ENCODE measurements at places on chromosomes 13 and 19.
A peak's percentile ranks its signal among the peaks of the same experiment; 100 is the strongest.

- no peaks in the 10 kb centered on the region for H3K4me1 ChIP-seq
- no peak overlapping the region for H3K4me3 ChIP-seq
- DNase-seq = no peak
- no peaks in the 10 kb centered on the region for H3K36me3 ChIP-seq
- H3K27me3 ChIP-seq = no peaks in the 10 kb centered on the region
Observed at GRCh38 chr13:38180670-38181069, 169.0 kb upstream of the UFM1 start.

DNA sequence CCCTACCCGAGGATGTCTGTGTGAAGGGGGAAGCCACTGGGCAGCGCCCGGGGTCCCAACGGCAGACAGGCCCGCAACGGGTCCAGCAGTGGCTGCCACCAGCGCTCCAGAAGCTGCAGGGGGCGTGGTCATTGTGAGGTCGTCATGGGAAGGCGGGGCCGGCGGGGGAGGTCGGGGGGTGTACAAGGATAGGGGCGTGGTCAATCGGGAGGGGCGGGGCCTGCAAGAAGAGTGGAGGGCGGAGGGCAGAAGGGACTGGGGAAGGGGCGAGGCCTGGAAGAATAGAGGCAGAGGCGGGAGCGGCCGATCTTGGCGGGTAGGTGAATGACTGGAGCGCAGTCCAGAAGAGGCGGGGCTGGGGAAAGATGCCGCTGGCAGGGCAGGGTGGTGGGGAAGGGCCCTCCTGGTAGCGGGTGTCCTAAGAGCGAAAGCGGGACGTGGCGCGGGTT lies 4.4 kb downstream of the FUZ start:
- H3K4me1 ChIP-seq = peaks cover 32% of the 10 kb centered on the region
- peak; percentile 95 for DNase-seq
- H3K36me3 ChIP-seq = no peaks in the 10 kb centered on the region

- no peaks in the 10 kb centered on the region for H3K4me1 ChIP-seq
- DNase-seq = no peak
- no peak overlapping the region for H3K4me3 ChIP-seq
- no peaks in the 10 kb centered on the region for H3K36me3 ChIP-seq
- H3K27ac ChIP-seq = no peak overlapping the region
- H3K27me3 ChIP-seq = no peaks in the 10 kb centered on the region
Observed at GRCh38 chr19:4962085-4962619, 6.8 kb upstream of the KDM4B start.

GRCh38 chr13:20448470-20448869 lies 77.2 kb downstream of the CRYL1 start:
- DNase-seq = no peak
- no peaks in the 10 kb centered on the region for H3K36me3 ChIP-seq
- H3K4me1 ChIP-seq = no peaks in the 10 kb centered on the region
- H3K27me3 ChIP-seq = no peaks in the 10 kb centered on the region
- H3K4me3 ChIP-seq = no peak overlapping the region

- no peaks in the 10 kb centered on the region for H3K27me3 ChIP-seq
- peak; percentile 38 for DNase-seq
- H3K36me3 ChIP-seq = no peaks in the 10 kb centered on the region
- H3K4me3 ChIP-seq = no peak overlapping the region
Observed at GRCh38 chr19:33303791-33304345, 1.5 kb upstream of the CEBPA start.

GRCh38 chr13:39329182-39329639 lies 273.8 kb downstream of the LHFPL6 start:
- H3K36me3 ChIP-seq = no peaks in the 10 kb centered on the region
- H3K27ac ChIP-seq = no peak overlapping the region
- no peaks in the 10 kb centered on the region for H3K27me3 ChIP-seq
- H3K4me3 ChIP-seq = no peak overlapping the region

DNA sequence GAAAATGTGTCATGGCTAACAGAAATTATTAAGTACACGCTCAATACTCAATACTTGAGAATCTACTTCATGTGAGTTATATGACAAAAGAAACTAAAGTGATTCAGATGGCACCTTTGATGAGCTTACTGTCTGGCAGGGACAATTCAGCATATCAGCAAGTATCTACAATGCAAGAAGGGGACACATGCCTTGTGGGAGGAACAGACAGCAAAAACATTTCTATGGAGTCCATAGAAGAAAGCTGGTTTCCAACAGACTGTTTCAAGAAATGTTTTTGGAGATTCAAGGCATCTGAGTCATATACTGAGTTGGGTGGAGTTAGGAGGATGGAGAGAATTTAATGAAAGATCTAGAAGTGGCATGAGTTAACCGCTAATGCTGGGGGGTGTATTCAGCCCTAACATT lies 54.7 kb downstream of the MBNL2 start:
- H3K36me3 ChIP-seq = no peaks in the 10 kb centered on the region
- no peak overlapping the region for H3K27ac ChIP-seq
- DNase-seq = no peak
- no peaks in the 10 kb centered on the region for H3K27me3 ChIP-seq

DNA sequence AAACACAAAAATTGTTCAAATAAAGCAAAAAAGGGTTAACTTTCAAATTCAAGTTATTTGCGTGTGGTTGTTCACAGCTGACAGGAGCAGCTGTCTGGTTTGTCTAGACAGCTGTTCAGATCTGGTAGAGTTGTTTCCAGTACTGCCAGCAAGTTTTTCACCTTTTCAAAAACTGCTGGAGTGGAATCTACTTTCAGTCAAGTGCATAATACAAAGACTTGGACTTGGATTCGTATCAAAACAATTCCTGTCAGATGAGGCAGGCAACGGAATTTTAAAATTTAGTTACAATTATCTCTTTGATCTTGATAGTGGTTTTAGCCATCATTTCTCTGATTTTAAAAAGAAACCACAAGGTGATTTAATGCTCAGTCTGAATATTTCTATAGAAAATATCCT lies 51.7 kb upstream of the EEF1AKMT1 start:
- H3K27me3 ChIP-seq = no peaks in the 10 kb centered on the region
- H3K36me3 ChIP-seq = no peaks in the 10 kb centered on the region
- H3K27ac ChIP-seq = no peak overlapping the region
- no peak overlapping the region for H3K4me3 ChIP-seq
- H3K4me1 ChIP-seq = no peaks in the 10 kb centered on the region
- no peak for DNase-seq

DNA sequence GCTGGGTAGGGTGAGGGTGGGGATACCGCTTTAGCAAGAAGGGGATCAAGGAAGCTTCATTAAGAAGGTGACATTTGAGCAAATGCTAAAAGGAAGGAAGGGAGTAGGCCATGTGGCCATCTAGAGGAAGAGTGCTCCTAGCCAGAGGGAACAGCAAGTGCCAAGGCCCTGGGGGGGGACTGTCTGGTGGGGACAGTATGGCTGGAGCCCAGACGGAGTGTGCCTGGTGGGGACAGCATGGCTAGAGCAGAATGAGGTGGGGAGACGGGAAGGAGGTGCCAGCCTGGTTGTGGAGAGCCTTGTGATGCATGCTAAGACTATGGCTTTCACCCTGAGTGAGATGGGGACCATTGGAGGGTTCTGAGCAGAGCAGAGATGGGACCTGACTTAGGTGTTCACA lies 2.1 kb upstream of the TGFB1 start:
- DNase-seq = no peak
- no peaks in the 10 kb centered on the region for H3K36me3 ChIP-seq
- no peak overlapping the region for H3K27ac ChIP-seq
- peaks cover 37% of the 10 kb centered on the region for H3K4me1 ChIP-seq

DNA sequence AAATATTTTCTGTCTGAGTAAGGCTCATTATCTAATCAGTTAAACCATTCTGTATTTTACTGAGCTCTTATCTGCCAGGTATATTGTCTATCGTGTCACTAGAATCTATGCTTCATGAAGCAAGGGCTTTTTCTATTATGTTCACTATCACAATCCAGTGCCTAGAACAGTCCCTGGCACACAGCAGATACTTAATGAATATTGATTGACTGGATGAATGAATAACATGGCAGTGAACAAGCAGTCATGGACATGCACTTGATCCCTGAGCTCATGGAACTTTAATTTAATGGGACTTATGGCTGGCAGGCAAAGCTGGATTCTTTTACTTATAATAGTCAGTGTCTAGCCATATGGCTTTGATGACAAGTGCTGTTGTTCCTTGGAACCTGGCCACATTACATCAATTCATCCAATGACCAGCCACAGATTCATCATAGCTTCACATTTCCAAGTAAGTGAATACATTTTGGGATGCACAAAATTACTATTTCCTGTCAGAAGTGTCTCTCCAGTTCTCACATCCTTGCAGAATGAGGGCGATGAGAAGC lies 214.8 kb downstream of the COG6 start:
- no peak for DNase-seq
- H3K4me3 ChIP-seq = no peak overlapping the region
- no peaks in the 10 kb centered on the region for H3K4me1 ChIP-seq
- no peaks in the 10 kb centered on the region for H3K27me3 ChIP-seq
- H3K27ac ChIP-seq = no peak overlapping the region
- H3K36me3 ChIP-seq = no peaks in the 10 kb centered on the region

DNA sequence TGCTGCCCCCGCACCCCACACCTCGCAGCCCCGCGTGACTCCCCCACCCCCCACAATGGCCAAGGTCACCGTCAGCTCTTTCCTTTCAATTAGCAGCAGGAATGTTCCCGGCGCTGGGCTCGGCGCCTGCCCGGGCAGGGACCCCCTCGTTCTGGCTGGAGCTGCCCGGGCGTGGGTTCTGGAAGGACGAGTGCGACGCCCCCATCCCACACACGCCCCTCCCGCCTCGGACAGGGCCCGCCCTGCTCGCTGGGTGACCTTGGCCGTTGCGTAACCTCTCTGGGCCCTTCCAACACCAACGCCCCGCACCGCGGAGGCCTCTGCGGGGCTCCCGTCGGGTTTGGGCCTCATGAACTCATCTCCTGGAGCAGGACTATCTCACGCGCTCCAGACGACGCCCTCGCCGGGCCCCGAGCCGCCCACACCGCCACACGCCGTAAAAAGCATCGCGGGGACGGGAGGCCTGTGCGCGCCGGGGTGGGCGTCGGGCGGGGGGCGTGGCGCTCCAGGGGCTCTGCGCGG lies 10.3 kb downstream of the PALM start:
- no peak overlapping the region for H3K27ac ChIP-seq
- H3K36me3 ChIP-seq = no peaks in the 10 kb centered on the region
- H3K27me3 ChIP-seq = peaks cover 5% of the 10 kb centered on the region
- no peak overlapping the region for H3K4me3 ChIP-seq
- H3K4me1 ChIP-seq = peaks cover 11% of the 10 kb centered on the region

GRCh38 chr19:35269438-35270117 lies 816 bp downstream of the USF2 start:
- peak overlapping the region; percentile 45 for H3K4me3 ChIP-seq
- H3K36me3 ChIP-seq = peaks cover 14% of the 10 kb centered on the region
- peak; percentile 91 for DNase-seq
- H3K27ac ChIP-seq = peak overlapping the region; percentile 95

- no peak overlapping the region for H3K4me3 ChIP-seq
- no peaks in the 10 kb centered on the region for H3K36me3 ChIP-seq
- no peaks in the 10 kb centered on the region for H3K4me1 ChIP-seq
- DNase-seq = no peak
- H3K27ac ChIP-seq = no peak overlapping the region
Observed at GRCh38 chr19:33755099-33756035, 41.3 kb upstream of the KCTD15 start.

DNA sequence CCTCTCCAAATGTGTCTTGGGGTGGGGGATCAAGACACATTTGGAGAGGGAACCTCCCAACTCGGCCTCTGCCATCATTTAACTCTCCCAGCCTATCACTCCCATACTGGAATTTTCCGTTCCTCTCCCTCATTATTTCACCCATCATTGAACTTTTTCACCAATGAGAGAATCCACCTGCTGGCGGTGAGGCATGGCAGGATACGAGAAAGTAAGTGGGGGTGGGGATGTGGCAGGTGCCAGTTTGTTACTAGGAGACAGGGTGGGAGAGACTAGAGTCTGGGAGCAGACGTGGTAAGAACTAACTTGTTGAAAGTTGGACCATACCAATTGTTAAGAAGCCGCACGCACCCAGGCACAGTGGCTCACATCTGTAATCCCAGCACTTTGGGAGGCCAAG lies 6.9 kb downstream of the GIPR start:
- no peak for DNase-seq
- no peak overlapping the region for H3K27ac ChIP-seq

DNA sequence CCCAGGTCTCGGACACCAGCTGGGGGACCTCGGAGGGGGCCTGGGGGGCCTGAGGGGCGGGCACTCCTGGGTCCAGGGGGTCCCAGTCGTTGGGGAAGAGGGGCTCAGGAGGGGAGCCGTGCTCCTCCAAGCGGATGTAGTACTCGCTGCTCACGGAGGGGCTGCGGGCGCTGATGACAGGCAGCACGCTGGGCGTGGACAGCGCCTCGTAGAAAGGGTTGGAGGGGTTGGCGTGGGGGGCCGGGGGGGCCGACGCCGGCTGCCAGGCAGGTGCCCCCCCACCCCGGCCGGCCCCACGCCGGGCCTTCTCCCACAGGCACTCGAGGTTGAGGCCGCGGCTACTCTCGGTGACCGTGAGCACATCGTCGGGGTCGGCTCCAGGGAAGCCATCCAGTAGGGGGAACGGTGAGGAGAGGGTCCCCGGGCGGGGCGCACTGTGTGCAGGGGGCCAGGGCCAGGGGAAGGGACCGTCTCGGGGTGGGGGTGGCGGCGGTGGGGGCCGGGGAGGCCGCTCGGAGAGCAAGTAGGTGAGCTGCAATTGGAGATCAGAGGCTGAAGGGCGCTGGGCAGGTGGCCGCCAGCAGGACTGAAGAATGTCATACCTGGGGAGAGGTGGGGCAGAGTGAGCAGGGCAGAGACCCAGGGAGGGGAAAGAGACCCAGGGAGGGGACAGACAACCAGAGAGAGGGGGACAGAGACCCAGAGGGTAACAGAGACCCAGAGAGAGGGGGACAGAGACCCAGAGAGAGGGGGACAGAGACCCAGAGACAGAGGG lies 12.1 kb downstream of the LMTK3 start:
- no peak overlapping the region for H3K4me3 ChIP-seq
- H3K4me1 ChIP-seq = peaks cover 35% of the 10 kb centered on the region
- H3K27ac ChIP-seq = no peak overlapping the region
- no peaks in the 10 kb centered on the region for H3K27me3 ChIP-seq

Measured in body of pancreas (tissue), 4 donors.